ENCODE measurements at places on chromosomes 2 and 18.
A peak's percentile ranks its signal among the peaks of the same experiment; 100 is the strongest.

GRCh38 chr2:206256706-206257205 is 17.7 kb upstream of the ZDBF2 start:
- no peak for DNase-seq

- DNase-seq, result no peak
Observed at GRCh38 chr2:1617425-1618021, 126.8 kb downstream of the PXDN start.

GRCh38 chr2:30421604-30422443 is 25.2 kb upstream of the LCLAT1 start:
- peak; percentile 90 for DNase-seq

GRCh38 chr2:226847511-226847910 is 11.7 kb downstream of the RHBDD1 start:
- DNase-seq, result no peak

DNA sequence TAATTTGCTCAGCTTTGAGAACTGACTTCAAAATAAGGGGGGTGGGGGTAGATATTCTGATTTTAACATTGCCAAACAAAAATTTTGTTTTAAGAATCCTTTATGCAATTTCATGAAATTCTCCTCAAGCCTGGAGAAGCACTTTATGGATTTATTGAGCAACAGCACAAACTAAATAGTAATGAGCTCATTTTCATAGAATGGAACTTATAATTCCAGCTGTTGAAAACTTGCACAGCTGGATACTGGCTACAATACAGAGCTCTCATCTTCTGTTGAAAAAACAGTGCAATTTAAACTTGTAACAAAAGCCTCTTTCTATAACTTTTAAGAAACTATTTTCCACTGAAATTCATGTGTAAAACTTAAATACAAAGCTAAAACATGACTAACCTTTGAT is 137.6 kb upstream of the FN1 start:
- peak; percentile 18 for DNase-seq

GRCh38 chr2:120901201-120901600 is 165.5 kb downstream of the GLI2 start:
- no peak for DNase-seq

- no peak for DNase-seq
Observed at GRCh38 chr18:58496937-58497336, 132.0 kb downstream of the ALPK2 start.

DNA sequence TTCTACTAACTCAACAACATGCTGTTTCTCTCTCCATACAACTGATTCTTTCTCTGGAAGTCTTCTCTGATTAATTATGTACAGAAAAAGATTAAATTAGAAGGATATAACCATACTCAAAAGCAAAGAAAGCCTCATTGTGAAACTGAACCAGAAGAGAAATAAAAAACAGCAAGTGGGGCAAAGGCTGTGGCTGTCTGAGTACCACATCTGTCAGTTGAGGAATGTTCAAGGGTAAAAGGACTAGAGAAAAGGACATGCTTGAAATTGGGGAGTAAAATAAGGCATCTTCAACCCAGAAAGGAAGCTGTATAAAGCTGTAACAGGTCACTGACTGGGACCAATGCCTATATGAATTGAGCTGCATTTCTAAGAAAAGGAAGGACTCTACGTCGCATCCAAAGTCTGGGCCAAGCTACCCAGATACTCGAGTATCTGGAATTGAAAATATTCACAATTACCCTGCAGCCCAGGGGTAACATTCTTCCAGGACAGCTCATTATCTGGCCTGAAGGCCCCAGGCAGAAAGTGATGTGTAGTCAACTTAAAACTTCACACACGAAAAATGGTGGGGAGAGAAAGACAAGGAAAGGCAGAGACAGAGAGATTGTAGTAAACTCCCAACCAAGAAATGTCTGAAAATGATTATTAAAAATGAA is 356.0 kb upstream of the GALNT5 start:
- peak; percentile 20 for DNase-seq

GRCh38 chr2:43727634-43728014 is 46.2 kb upstream of the DYNC2LI1 start:
- no peak for DNase-seq

DNA sequence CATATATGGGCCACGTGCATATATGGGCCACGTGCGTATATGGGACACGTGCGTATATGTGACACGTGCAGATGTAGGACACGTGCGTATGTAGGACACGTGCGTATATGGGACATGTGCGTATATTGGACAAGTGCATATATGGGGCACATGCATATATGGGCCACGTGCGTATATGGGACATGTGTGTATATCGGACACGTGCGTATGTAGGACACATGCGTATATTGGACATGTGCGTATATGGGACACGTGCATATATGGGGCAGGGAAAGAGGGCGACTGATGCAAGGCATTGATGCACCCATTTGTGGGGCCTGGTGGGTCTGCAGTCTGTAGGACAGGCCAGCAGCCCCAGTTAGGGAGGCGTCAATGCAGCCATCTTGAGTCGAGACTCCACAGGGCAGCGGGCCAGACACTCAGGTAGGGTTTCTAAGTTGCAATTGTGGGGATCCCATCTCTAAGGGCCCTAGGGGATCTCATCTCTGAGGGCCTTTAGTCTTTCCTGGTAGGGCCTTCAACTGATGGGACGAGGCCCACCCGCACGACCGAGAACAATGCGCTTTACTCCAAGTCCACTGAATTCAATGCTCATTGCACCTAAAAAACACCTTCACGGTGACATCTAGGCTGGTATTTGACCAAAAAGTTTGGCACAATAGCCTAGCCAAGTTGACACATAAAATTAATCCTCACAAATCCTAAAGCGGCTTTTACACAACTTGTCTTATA is 92.3 kb upstream of the ZNF516 start:
- DNase-seq, result no peak

DNA sequence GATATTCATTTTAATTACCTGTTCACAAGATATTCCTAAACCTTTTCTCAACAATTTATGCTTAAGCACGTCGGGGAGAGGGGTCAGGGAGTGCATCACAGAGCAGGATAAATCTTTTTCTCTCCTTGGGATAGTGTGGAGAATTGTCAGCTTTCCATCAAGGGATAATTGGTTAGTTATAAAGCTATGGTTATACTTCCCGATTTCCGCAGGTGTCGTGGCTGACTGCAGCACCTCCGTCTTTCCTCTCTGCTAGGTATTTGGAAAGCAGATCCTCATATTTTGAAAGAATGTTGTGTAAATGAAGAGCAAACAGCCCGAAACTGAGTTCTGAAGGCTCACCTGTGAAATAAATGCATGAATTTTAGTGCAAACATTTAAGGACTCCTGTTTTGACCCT is 778 bp downstream of the DYNC2LI1 start:
- no peak for DNase-seq

DNA sequence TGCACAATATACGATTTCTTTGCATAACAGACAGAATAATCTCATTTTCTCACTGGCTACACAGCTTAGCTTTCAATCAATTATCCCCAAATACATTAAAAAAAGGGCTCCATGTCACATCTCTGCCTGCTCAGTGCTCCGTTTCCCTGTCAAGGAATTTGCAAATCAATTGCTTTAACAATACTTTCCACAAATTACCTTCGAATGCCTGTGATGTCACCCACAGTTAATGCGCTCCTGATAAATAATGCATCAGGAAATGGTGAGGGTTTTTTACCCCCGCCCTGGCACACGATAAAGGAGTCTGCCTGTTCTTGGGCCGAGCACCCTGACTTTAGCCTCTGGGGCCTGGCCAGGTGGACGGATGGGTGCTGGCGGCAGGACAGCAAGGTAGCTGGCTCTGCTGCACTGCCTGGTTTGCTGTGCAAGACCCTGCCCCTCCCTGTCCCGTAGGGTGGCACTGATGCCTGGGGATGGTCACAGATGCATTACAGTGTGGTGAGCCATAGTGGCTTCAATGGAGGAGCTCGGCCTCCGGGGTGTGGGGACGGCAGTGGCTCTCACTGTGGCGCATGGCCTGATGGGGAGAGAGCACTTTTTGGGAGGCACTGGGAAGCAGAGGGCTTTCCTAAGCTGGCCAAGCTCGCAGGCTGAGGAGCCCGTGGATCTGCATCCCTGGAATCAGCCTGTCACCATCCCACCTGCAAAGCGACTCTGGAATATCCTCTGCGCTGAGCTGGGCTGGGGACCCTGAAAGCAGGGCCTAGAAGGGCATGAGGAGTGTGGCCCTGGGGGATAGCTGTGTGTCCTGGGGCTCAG is 88.3 kb upstream of the HS6ST1 start:
- no peak for DNase-seq

GRCh38 chr18:9885170-9886004 is at the start of gene TXNDC2:
Gene TXNDC2 (plus strand): TSS chr18:9885973. CDS start chr18:9886681, 708 bp downstream.
- DNase-seq, result no peak

- no peak for DNase-seq
Observed at GRCh38 chr2:241191081-241191480, 2.6 kb downstream of the ANO7 start.

DNA sequence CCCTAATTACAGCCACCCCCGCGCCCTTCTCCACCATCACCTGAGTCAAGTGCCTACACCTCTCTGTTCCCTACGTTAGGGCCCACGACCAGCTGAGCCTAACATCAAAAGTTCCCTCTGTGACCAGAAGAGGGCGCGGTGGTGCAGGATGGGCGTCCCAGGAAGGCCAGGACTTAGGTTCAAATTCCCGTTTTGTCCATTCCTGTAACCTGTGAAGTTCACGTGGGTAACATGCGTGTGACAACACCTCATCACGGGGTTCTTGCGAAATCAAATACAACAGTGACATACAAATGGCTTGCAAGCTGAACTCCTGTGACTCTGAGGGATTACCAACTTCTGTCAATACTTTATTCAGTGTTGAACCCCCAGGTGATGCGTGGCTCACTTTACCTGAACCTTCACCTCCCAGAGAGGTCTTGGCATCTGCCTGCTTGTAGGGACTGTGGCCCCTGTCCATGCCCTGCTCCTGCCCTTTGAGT is 207.9 kb downstream of the ARL4C start:
- DNase-seq, result no peak

DNA sequence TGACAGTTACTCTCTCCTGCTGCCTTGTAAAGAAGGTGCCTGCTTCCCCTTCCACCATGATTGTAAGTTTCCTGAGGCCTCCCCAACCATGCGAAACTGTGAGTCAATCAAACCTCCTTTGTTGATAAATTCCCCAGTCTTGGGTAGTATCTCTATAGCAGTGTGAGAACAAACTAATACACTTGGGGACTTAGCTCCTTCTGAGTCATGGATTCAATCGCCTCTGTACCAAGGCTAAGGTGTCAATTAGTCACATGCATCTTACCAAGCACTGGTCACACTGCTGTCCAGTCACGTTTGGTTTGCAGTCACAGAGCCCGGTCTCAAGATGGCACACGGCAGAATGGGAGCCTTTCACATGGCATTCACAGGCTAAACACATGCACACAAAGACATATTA is 100.6 kb downstream of the LAMA1 start:
- no peak for DNase-seq

Measured in fibroblast of skin of left quadriceps (primary cell).